AG20443 (cell line): ENCODE measurements at places on chromosomes 11 and 22.

DNA sequence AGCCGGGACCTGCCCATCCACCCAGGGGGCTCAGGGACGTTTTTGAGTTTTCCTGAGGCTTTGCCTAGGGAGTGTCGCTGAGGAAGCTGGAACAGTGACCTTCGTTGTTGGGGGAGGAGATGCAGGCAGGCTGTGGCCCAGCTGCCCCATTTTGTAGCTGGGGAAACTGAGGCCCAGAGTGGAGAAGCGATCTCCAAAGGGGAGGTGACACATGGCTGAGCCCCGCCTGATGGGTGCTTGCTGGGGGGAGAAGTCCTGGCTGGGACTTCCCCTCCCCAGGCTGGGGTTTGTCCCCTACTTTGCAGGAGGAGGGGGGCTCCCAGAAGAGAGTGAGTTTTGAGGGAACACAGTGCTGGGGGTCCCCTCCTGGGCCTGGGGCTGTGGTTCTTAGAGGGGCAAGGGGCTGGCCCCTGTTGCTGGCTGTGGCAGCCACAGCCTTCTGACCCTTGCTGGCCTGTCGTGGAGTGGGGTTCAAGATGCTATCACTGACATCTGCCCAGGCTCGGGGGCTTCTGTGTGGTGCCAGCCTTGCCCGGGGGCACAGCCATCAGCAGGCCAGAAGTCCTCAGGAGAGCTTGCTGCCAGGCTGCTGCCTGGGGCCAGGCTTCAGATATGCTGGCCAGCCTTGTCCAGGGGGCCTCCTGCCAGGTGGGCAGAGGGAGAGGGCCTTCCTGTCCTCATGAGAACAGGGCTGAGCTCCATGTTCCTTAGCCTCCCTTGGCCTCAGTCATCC lies 21.4 kb downstream of the KCNQ1 start:
- DNase-seq, result peak; percentile 10

- DNase-seq, result peak; percentile 85
Measured at GRCh38 chr22:23772649-23773473, at the start of gene MMP11. Gene MMP11, plus strand, starts transcription at chr22:23772849. Its CDS starts 22 bp downstream, at chr22:23772871.

- peak; percentile 57 for DNase-seq
Measured at GRCh38 chr11:121881806-121882205, 234.2 kb downstream of the BLID start.

GRCh38 chr11:14409891-14410290 lies 50.9 kb upstream of the RRAS2 start:
- DNase-seq, result no peak

DNA sequence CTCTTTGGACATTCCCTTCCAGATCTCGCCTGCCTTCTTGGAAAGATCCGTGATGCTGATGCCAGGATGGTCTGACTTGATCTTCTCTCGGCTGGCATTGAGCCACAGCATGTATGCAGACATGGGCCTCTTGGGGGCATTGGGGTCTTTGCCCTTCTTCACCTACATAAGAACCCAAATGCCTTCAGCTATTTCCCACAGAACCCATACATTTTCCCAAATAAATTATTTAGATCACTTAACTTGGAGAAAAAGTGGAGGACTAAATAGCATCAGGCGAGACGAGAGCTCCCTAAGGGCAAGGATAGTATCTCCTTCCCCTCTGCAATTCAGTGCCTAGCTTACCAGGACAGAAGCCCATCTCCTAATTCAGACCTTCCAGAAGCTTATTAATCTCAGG lies 3.0 kb upstream of the TNKS1BP1 start:
- DNase-seq, result no peak

- DNase-seq, result peak; percentile 45
Measured at GRCh38 chr11:104073950-104074705, 37.7 kb downstream of the DDI1 start.

- DNase-seq, result no peak
Measured at GRCh38 chr11:6746086-6746618, 25.6 kb downstream of the OR2AG2 start.

GRCh38 chr11:111676878-111677585 lies 74.8 kb downstream of the SIK2 start:
- DNase-seq, result peak; percentile 21

- DNase-seq, result no peak
Measured at GRCh38 chr11:17508791-17509190, 32.1 kb upstream of the ABCC8 start.

DNA sequence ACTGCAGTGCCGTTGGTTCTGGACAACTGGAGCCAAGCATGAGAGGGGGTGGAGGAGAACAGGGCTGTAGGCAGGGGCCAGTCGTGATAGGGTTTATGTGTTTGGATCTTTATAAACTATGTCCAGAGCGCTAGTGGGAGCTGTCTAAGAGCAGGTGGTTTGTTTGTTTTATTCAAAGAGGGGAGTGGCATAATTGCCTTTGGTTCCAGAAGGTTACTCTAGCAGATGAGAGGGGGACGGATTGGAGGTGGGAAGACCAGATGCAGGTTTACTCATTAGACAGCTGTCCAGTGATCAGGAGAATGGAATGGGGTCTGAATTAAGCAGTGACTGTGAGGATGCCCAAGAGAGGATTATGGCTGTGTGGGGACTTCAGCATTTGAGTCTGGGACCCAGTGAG lies 109.3 kb upstream of the TBCEL start:
- DNase-seq, result no peak

DNA sequence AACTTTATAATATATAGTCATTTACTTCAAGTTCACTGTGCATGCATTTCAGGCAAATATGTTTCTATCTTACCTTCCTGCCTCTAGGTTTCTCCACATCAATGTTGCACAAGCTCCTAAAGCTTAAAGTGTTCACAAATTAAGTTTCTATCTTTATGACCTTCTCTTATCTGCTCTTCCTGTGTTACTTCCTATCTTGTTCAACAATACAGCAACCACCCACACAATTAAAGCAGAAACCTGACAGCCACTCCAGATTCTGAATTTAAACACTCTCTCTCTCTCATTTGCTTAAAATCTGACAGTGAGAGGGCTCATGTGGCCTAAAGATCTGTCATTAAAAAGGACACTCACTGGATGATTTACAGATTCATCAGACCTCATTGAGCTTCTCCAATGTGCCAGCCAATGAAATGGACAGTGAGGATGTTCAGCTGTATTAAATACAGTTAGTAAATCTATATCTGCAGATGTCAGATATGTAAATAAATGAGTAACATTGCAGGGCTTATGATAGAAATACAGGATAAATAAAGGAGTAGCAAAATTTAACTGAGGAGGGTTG lies 10.9 kb downstream of the PDGFD start:
- DNase-seq, result no peak

DNA sequence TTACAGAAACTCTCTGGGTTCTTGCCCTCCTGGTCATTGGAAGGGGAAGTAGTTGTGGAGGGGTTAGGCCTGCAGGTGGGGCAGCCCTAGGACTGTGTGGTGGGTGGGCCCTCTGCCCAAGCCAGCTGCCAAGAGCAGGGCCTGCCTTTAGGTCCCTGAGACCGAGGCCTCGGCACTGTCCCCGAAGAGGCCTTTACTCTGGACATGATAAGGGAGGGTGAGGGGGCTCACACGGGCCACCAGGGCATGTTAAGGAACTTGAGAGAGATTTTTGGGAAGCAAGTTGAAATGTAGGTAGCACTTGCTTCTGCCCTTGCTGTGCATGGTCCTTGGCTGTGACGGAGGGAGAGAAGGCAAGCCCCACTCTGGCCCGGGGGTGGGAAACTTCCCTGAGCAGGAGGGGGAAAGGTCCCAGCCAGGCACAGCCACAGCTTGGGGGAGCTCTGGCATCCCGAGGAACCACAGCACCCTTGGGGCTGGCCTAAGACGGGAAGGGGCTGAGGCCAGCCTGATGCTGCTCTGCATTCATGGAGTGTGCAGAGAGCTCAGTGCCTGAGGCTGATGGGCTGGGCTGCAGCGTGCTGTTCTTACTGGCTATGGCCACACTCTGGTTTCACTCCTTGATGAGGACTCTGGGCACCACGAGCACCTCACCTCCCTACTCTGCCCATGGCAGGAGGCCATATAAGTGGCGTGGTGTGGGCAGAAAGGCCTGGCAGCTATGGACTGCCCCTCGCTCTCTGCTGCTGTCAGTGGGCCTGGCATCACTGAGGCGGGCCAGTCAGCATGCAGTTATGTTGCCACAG lies 7.8 kb upstream of the RANBP1 start:
- no peak for DNase-seq

DNA sequence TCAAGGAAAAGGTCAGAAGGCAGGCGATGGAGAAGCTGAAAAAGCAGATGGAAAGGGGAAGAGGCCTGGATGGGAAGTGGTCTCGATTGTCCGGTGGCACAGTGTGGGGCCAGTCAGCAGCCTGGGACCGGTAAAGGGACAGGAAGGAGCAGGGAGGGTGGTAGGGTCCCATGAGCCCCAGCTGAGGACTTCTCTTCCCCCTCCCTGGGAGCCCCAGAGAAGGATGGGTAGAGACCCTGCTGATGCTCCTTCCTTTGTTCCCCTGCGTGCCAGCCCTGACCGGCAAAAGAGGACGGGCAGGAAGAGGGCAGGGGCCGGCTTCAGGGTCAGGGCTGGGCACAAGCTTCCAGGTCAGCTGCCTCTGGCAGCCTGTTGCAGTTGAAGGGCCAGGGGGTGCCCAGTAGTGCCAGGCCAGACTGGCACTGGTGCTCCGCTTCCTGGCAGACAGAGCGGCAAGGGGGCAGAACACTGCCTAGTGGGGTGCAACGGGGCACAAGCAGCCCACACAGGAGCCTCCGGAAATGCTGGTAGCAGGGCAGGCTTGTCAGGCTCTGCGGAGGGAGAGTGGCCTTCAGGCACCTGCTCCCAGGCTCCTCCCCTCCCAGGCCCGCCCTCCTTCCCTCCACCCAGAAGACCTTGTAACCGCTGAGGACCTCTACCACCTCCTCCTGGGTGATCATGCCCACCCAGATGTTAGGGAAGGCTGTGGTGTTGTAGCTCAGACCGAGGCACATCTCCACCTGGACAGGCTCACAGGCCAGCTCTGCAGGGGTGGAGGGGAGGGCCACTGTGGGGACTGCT lies 739 bp upstream of the C1QTNF5 start:
- DNase-seq, result no peak

DNA sequence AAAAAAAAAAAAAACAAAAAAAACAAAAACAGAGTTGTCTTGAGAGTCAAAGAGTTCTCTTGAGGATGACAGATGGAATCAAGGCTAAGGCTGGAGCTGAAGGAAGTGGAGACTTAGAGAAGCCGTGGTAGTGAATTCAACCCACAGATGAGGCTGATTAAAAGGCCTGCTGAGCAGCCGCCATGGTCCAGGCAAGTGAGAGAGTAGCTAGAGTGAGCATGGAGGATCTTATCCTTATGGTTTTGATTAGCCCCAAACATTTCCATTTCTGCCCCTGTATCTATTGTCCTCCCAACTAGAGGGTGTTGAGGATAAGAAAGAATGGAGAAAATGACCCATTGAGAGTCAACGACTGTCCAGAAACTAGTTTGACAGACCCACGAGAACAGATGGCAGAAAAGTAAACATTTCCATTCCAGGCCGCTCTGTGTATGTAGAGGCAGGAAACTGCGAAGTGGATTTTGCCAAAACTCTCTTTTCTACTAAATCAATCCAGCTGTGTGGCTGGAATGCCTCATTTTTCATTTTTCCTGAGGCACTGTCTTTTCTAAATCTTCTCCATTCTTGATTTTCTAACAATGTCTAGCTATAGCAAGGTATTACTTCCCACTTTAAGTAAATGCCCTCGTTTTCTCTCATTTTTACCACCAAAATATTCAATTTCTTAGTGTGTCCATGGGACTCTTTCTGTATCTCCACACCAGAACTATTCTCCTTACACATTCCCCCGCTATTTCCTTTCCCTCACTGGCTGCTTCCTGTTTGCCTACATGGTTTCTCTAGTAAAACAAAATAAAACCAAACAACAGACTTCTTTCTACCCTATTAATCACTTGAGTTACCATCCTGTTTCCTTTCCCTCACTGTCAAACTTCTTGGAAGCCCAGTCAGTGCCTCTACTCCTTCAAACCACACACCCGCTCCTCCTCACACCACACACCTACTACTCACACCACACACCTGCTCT lies 5.4 kb upstream of the MMP8 start:
- peak; percentile 41 for DNase-seq

DNA sequence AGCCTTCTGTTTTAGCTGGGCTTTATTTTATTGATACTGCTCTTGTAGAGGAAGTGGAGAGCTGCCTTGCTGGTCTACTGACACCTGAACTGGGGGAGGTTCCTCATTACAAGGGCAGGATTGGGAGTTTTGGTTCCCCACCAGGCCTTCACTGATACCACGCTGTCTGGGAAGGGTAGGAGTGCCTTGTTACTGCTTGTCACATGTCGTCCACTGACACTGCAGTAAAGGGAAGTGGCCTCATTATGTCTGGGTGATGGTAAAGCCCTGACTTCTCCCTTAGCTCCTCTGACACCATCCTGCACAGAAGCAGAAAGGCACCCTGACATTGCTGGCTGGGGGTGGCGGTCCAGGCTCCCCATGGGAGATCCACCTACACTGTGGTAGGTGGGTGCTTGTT lies 38.7 kb upstream of the ELF5 start:
- no peak for DNase-seq

- no peak for DNase-seq
Measured at GRCh38 chr22:32206774-32207758, 2.2 kb upstream of the RFPL2 start.

GRCh38 chr22:43273902-43274484 lies 69.2 kb downstream of the SCUBE1 start:
- peak; percentile 84 for DNase-seq

GRCh38 chr11:130668751-130669150 lies 220.3 kb downstream of the ADAMTS15 start:
- DNase-seq, result no peak

DNA sequence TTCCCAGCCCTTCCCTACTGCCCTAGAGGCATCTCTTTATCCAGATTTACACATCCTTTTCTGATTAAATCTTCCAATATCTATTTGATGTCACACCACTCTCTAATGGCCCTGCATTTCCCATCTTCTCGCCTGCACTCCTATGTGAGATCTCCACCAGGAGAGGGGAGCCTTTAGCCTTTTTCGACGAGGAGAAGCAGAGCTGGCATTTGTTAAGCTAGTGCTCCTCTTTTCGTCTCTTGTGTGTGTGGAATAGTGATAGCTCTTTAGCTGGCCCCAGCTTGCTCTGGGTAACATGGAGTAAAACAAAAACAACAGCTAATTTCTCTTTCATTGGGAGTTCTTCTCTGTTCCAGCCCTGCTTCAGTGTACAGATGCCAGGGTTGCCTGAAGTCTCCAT lies 536.5 kb downstream of the NTM start:
- no peak for DNase-seq

GRCh38 chr22:17199003-17199731 lies 20.1 kb downstream of the ADA2 start:
- DNase-seq, result peak; percentile 80

- peak; percentile 76 for DNase-seq
Measured at GRCh38 chr22:26360169-26360885, 68.7 kb upstream of the ASPHD2 start.
